ENCODE measurements at places on chromosomes 1 and 21.

- no peak for DNase-seq
- H3K4me3 ChIP-seq, result no peak overlapping the region
- no peak overlapping the region for H3K27ac ChIP-seq
- no peaks in the 10 kb centered on the region for H3K4me1 ChIP-seq
- H3K36me3 ChIP-seq, result peaks cover 25% of the 10 kb centered on the region
- H3K27me3 ChIP-seq, result no peaks in the 10 kb centered on the region
Measured at GRCh38 chr1:61973100-61973837, 221.4 kb upstream of the L1TD1 start.

GRCh38 chr1:237411621-237412020, 369.6 kb downstream of the RYR2 start:
- no peak overlapping the region for H3K4me3 ChIP-seq
- no peak overlapping the region for H3K27ac ChIP-seq

GRCh38 chr1:16146279-16147155, 9.4 kb downstream of the EPHA2 start:
- peaks cover 55% of the 10 kb centered on the region for H3K4me1 ChIP-seq
- peak overlapping the region; percentile 90 for H3K27ac ChIP-seq
- no peak for DNase-seq
- peak overlapping the region; percentile 9 for H3K4me3 ChIP-seq

DNA sequence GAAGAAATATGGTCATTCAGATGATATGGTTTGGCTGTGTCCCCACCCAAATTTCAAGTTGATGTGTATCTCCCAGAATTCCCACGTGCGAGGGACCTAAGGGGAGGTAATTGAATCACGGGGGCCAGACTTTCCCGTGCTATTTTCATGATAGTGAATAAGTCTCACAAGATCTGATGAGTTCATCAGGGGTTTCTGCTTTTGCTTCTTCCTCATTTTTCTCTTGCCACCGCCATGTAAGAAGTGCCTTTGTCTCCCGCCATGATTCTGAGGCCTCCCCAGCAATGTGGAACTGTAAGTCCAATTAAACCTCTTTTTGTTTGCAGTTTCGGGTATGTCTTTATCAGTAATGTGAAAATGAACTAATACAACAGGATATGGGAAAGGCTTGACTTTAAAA, 1.4 kb upstream of the DPM3 start:
- DNase-seq, result no peak
- no peak overlapping the region for H3K4me3 ChIP-seq
- H3K4me1 ChIP-seq, result peaks cover 7% of the 10 kb centered on the region
- H3K27ac ChIP-seq, result no peak overlapping the region

- H3K36me3 ChIP-seq, result peaks cover 17% of the 10 kb centered on the region
- no peak for DNase-seq
- H3K4me1 ChIP-seq, result no peaks in the 10 kb centered on the region
- H3K27ac ChIP-seq, result no peak overlapping the region
Measured at GRCh38 chr1:148434832-148435231, 48.3 kb downstream of the PPIAL4G start.

DNA sequence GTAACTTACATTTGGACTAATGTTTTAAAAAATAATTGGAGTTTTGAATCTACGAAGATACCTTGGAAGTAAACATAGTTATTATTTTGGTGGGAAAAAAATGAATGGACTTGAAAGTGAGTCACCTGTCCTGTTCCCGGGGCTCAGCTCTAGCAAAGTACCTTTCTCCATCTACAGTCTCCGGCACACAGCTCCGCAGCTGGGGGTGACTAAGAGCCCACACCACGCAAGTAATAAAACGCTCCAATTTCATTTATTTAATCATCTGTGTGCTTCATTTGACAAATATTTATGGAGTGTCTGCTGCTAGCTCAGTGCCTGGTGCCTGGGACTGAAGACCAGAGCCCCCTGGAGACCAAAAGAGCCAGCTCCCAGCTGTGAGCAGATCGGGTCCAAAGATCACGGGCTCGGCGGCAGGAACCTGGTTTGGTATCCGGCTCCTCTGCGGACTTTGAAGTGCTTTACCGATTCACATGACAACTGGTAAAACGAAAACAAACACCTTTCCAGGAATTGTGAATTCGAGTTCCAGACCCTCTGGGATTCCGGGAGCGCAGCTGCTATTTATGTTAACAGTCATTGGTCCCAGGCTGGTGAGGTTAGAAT, 1.7 kb upstream of the RIPK4 start:
- no peaks in the 10 kb centered on the region for H3K27me3 ChIP-seq
- peaks cover 47% of the 10 kb centered on the region for H3K4me1 ChIP-seq
- H3K4me3 ChIP-seq, result peak overlapping the region; percentile 2
- no peak for DNase-seq
- peak overlapping the region; percentile 97 for H3K27ac ChIP-seq
- no peaks in the 10 kb centered on the region for H3K36me3 ChIP-seq

DNA sequence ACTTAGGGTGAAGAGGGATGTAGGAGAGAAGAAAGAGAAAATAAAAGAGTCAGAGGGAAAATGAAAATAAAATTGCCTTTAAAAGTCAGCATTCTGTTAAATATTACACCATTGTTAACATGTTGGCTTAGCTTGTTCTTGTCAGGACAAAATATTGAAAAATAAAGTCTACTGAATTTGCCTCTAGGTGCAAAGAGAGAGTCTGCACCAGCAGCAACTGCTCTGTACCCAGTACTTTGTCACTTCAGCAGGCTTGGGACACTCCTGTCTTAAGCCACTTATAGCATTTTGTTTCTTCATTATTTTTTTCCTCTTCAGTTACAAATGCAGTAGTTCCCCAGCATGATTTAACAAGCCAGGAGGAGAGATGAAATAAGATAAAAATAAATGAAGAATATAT, 11.0 kb upstream of the USH2A start:
- H3K27ac ChIP-seq, result no peak overlapping the region
- no peaks in the 10 kb centered on the region for H3K4me1 ChIP-seq
- no peaks in the 10 kb centered on the region for H3K36me3 ChIP-seq
- no peaks in the 10 kb centered on the region for H3K27me3 ChIP-seq

DNA sequence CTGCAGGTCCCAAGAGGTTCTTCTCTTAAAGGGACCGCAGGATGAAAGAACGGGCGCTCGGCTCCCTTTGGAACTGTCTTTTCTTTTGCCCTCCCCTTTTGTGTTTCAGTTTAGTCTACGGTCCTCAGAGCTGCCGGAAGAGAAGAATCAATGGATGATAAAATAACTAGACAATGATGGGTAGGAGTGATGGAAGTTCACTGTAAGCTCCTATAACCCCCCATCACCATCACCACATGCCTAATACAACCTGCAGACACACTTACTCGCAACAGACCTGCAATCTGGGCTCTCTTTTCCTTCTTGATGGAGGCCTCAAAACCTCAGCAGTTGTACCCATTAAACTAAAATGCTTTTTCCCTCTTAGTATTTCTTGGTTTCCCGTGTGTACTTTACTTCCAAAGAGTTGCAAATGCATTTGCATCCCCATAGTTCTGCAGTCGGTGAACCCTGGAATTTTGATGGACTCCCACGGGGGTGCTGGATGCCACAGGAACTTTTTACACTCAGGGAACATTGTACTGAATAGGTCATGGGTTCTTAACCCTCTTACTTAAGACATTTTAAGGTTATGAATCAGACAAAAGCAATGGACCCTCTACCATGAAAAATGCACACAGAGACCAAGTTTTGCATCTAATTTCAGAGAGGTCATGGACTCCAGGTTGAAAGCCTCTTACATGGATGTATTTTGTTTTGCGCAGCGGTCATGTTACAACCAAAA, 633 bp upstream of the RFX5 start:
- DNase-seq, result no peak
- peaks cover 29% of the 10 kb centered on the region for H3K4me1 ChIP-seq
- H3K36me3 ChIP-seq, result peaks cover 10% of the 10 kb centered on the region

DNA sequence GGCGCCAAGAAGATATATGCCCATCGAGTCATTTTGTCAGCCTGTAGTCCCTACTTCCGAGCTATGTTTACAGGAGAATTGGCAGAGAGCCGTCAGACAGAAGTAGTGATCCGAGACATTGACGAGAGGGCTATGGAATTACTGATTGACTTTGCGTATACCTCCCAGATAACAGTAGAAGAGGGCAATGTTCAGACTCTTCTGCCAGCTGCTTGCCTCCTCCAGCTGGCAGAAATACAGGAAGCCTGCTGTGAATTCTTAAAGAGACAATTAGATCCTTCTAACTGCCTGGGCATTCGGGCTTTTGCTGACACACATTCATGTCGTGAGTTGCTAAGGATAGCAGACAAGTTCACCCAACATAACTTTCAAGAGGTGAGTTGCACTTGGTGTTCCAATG, 19.1 kb downstream of the KLHL20 start:
- H3K4me1 ChIP-seq, result no peaks in the 10 kb centered on the region
- H3K4me3 ChIP-seq, result no peak overlapping the region
- H3K27me3 ChIP-seq, result no peaks in the 10 kb centered on the region
- no peak for DNase-seq
- H3K36me3 ChIP-seq, result peaks cover 5% of the 10 kb centered on the region

DNA sequence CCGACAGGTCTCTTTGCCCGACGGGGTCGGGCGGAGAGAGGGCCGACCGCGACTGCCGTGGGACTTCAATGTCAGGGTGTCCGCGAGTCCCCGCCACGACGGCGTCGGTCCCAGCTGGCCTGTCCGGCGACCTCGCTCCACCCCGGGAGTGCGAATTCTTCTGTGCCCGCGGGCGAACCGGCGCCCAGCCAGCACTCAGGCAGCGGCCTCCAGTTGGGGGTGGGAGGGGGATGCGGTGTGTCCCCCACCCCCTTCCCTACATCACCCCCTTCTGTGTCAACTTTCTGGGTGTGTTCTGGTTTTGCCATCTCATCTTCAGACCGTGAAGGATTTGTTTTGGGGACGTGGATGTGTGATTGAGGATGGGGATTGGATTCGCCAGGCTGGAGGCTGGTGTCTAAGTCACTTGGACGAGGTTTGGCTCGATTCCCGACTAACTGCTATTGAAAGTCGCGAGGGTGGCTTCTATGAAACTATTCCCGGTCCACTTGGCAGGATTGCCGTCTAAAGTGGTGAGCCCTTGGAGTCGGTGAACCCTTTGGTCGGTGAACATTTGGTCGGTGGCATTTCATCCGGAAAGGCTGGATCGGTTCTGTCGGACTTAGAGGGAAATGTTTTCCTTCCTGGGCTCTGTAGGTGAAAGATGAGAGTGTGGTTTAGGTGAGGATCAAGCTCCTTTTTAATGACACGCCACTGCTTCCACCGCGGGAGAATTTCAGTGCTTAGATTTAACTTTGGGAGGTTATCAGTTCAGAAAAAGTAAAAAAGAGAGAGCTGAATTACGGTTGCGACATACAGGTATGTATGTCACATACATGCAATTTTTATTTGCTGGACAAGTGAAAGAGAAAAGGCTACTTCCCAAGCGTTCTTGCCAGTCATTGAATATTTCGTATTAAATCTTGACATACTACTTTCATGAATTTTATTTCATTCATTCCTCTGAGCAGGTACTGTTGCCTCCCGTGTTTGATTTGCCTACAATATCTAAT, 771 bp downstream of the ABCD3 start:
- DNase-seq, result no peak
- H3K4me1 ChIP-seq, result peaks cover 29% of the 10 kb centered on the region
- no peaks in the 10 kb centered on the region for H3K36me3 ChIP-seq
- H3K4me3 ChIP-seq, result peak overlapping the region; percentile 81
- H3K27ac ChIP-seq, result peak overlapping the region; percentile 97

- H3K27ac ChIP-seq, result no peak overlapping the region
- no peak for DNase-seq
- H3K27me3 ChIP-seq, result no peaks in the 10 kb centered on the region
- no peaks in the 10 kb centered on the region for H3K36me3 ChIP-seq
Measured at GRCh38 chr1:33039840-33040239, 3.2 kb upstream of the AK2 start.

DNA sequence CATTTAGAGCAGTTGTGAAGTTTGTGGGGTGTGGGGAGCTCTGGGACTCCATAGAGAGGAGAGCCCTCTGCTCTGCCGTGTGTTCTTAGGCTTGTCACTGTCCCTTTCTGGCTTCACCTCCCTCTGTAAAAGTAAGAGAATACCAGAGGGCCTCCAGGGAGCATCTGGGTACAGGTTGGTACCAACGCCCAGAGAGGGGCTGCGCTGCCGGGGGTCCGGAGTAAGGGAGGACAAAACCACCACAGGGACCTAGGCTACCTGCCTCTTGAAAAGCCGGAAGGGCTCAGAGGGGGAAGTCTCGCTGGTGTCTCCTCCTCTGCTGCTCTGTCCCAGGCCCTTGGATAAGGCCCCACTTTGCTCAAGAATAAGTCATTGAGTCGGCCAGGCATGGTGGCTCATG, 3.1 kb upstream of the TINAGL1 start:
- H3K4me1 ChIP-seq, result peaks cover 27% of the 10 kb centered on the region
- H3K27ac ChIP-seq, result peak overlapping the region; percentile 82
- H3K27me3 ChIP-seq, result no peaks in the 10 kb centered on the region
- no peaks in the 10 kb centered on the region for H3K36me3 ChIP-seq
- H3K4me3 ChIP-seq, result no peak overlapping the region

DNA sequence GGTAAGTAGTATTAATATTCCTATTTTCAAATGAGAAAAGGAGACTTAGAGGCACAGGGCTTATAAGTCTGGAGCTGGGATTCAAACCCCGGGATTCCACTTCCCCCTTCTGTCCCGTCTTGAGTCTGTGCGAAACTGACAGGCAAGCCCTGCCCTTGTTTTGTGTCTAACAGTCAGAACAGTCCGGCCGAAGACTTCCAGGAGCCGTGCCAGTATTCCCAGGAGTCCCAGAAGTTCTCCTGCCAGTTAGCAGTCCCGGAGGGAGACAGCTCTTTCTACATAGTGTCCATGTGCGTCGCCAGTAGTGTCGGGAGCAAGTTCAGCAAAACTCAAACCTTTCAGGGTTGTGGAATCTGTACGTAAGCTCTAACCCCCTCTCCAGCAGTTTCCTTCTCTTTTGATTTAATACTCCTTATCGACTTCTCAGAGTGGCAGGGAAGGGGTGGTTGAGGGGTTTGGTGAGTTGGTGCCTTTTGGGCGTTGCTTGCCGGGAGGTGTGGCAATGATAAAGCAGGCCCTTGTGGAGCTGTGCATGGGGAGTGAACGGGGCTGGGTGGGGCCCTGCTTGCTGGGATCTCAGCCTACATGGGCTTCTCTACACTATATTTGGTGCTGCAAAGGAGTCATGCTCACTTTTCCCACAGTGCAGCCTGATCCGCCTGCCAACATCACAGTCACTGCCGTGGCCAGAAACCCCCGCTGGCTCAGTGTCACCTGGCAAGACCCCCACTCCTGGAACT, 29.4 kb downstream of the IL6R start:
- no peak for DNase-seq
- no peaks in the 10 kb centered on the region for H3K27me3 ChIP-seq
- peaks cover 5% of the 10 kb centered on the region for H3K36me3 ChIP-seq

- H3K27ac ChIP-seq, result no peak overlapping the region
- no peaks in the 10 kb centered on the region for H3K36me3 ChIP-seq
- H3K27me3 ChIP-seq, result no peaks in the 10 kb centered on the region
- no peak overlapping the region for H3K4me3 ChIP-seq
Measured at GRCh38 chr1:228968891-228969606, 233.8 kb downstream of the RHOU start.

DNA sequence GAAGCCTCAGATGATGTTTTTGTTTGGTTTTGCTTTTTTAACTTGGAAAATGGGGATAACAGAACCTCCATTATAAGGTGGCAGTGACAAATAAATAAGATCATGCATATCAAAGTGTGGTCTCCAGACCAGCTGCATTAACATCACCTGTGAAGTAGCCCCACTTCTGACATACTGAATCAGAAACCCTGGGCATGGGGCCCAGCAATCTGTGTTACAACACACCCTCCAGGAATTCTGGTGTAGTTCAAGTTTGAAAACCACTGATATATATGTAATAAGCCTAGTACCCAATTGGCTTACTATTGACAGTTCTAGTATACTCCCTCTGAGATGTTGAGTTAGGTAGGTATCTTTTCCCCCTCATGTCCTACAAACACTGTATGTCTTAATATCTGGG, 24.1 kb upstream of the RNF19B start:
- peaks cover 32% of the 10 kb centered on the region for H3K4me1 ChIP-seq
- DNase-seq, result no peak
- H3K27me3 ChIP-seq, result no peaks in the 10 kb centered on the region
- no peak overlapping the region for H3K4me3 ChIP-seq

All from esophagus squamous epithelium (tissue), 5 donors.